T-cell (primary cell): ENCODE measurements at places on chromosomes 3 and 15.

DNA sequence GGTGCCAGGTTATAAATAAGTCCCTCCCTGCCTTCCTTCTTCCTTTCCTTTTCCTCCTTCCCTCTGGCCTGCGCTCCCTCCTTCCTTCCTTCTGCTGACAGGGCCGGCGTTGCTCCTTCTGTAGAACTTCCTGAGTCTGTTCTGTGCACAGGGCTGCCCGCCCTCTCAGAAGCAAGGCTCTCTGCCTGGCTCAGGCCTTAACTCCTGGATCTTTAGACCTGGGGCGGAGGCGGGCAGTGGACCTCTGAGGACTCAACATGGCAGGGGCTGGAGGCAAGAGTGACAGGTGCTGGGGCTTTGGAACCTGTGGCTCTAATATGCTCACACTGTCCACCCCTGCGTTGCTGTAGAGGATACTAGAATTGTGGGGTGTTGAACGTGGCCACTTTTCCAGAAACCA is 86.4 kb upstream of the SEC13 start:
- no peak overlapping the region for H3K4me3 ChIP-seq
- H3K4me1 ChIP-seq = no peaks in the 10 kb centered on the region
- H3K36me3 ChIP-seq = no peaks in the 10 kb centered on the region
- no peak overlapping the region for H3K27ac ChIP-seq

DNA sequence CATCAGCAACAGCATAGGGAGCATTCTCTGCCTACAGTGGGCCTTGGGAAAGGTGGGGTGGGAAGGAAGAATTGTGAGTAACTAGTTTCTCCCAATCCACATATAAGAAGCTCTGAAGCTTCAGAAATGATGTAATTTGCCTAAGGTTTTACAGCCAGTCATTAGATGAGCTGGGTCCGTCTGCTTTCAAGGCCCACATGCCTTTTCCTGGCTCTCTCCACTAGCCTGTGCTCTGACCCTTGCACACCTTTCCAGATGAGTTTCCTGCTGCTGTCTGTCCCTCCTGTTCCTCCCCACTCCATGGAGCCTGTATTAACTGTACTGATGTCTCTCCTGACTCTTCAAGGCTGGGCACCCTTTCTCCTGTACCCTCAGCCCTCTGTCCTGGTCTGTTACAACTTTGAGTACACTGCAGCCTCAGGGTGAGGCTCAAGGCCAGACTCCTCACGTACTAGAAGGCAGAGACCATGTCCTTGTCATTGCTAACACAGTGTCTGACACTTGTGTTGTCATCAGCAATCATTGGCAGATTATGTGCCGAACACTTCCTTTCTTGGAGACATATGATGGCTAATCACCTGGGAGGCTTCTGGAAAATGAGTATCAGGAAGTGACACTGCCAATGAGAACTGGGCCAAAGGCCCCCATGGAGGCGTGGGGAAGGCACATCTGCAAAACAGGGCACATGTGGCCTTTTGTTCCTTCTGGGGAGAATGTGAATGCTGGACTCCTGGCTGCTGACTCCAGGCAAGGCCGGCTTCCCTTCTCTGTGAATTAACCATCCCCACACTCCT is 6.6 kb downstream of the TM6SF1 start:
- no peaks in the 10 kb centered on the region for H3K27me3 ChIP-seq
- H3K4me3 ChIP-seq = no peak overlapping the region
- no peaks in the 10 kb centered on the region for H3K36me3 ChIP-seq
- H3K4me1 ChIP-seq = no peaks in the 10 kb centered on the region
- no peak overlapping the region for H3K27ac ChIP-seq

- peak; percentile 22 for DNase-seq
- no peak overlapping the region for H3K4me3 ChIP-seq
- H3K36me3 ChIP-seq = no peaks in the 10 kb centered on the region
- H3K4me1 ChIP-seq = no peaks in the 10 kb centered on the region
- no peaks in the 10 kb centered on the region for H3K27me3 ChIP-seq
These were observed 230.4 kb upstream of the CHRM5 start for GRCh38 chr15:33737687-33738601.

- H3K4me1 ChIP-seq = no peaks in the 10 kb centered on the region
- H3K4me3 ChIP-seq = no peak overlapping the region
- no peaks in the 10 kb centered on the region for H3K36me3 ChIP-seq
- no peaks in the 10 kb centered on the region for H3K27me3 ChIP-seq
- DNase-seq = no peak
These were observed 27.6 kb downstream of the HDAC11 start for GRCh38 chr3:13507570-13508339.
